ENCODE measurements at places on chromosomes 2 and 18.

DNA sequence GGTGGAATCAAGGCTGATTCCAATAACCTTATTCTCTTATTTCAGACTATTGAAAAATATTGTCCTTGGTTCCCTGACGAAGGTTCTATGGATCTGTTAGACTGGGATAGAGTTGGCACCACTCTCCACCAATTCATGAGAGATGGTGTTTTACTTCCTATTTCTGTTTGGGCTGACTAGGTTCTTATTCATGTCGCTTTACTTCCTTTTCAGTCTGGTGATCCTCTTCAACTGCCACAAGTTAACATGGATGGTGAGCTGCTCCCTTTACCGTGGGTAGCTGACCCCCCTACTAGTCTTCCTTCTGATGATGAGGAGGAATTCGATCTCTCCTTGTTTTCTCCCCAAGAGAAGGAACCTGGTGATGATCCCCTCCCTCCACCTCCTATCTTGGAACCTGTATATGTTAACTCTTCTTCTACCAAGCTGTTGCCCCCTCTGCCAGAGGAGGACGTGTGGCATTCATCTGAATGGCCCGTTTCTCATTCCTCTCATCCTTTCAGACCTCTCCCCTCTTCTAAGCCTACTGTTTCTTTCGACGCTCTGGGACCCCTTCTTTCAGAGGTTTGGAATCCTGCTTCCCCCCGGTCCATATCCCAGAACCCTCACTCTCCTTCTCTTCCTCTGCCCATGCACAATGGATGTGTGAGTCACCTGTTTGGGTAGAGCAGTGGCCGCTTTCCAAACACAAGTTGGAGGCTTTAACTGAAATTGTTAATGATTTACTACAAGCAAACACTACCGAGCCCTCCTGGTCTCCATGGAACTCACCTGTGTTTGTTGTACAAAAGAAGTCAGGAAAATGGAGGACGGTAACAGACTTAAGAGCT, 13.5 kb upstream of the CNOT11 start:
- no peak for DNase-seq

GRCh38 chr2:153474876-153475435, 3.6 kb downstream of the RPRM start:
- no peak for DNase-seq

- DNase-seq, result no peak
Observed at GRCh38 chr2:113274432-113274831, 4.3 kb downstream of the PAX8 start.

GRCh38 chr2:72118386-72118785, 29.3 kb downstream of the CYP26B1 start:
- no peak for DNase-seq

DNA sequence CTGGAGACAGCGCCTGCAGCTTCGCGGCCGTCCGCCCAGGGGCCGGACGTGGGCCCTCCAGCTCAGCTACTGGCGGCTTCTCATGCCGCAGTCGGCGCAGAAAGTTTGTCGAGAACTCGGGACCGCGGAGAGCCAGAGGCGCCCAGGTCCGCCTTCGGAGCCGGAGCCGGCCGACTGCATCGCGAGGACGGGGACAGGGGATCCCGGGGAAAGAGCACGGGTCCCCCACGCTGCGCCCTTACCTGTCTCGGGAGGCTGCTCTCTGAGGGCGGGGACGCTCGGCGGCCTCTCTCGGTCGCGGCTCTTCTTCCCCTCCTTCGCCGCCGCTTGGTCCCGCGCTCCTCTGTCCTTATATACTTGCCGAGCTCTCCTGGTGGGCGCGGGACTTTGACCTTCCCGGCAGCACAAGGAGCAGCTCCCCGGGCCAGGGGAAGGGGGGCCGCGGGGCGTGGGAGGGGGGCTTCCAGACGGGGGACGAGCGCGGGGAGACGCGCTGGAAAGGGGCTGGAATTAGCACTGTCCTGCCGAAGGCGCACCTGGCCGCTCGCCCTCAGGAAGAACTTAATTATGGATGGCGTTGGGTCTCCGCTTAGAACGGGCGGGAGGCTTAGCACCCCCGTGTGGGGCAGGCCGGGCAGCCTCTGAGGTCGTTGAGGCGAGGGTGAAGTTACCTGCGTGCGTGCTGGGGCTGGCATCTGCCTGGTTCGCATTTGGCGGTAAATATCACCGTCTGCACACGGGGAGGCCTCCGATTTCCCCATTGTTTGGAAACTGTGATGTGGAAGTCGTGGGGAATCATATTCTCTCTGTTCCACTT, at the start of gene POMC:
Gene POMC, minus strand, starts transcription at position 325 of the 817 bp plus-strand sequence. CDS start 3,808 bp downstream, outside the sequence.
- DNase-seq, result peak; percentile 65

GRCh38 chr2:36811071-36811470, 114.6 kb downstream of the VIT start:
- DNase-seq, result no peak

DNA sequence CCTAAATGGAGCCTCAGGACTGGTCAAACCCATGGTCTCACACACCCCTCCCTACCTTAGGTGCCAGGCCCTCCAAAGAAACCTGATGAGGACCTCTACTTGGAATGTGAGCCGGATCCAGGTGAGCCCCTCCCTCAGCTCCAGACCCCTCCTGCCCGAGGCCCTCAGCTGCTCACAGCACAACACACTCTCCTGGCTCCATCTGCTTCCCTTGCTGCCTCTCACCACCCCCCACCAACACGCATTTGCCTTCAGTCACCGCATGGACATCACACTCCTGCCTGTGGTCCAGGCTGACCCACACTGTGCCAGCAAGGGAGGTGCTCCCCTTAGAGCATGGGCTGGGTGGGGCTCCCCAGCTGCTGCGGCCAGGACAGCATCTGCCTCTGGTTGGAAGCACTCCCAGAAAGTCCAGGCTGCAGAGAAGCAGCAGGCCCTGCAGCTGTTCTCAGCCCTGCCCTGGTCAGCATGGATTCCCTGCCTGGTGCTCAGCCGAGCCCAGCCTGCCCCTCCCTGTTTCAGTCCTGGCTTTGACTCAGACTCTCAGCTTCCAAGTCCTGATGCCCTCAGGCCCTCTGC, 15.1 kb downstream of the SH2D6 start:
- DNase-seq, result no peak

DNA sequence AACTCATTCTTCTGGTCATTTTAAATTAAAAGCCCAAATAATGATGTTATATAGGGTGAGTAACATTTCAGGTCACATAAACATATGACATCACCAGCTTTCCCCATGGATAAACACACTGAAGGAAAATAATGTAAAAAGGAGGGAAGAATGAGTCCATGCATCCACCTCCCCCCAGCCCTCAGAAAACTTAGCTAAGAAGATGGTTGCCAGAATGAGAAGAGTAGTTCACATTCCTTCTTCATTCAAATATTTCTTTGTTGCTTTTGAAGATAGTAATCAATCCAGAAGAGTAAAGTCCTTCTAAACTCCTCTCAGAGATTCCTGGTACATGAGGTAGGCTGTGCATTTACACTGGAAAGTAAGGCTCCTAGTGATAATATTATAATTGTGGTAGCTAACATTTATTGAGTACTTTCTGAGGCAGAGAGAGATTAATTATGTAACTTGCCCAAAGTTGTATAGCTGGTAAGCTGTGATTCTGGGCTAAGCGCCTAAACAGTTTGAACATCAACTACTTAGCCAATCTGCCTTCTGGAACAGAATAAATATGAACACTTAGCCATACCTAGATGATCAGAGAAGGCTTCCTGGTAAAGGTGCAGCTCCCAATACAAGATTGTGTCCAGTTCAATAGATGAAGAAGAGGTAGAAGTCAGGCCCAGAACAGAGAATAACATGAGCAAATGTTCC, 256.7 kb upstream of the FN1 start:
- DNase-seq, result no peak

DNA sequence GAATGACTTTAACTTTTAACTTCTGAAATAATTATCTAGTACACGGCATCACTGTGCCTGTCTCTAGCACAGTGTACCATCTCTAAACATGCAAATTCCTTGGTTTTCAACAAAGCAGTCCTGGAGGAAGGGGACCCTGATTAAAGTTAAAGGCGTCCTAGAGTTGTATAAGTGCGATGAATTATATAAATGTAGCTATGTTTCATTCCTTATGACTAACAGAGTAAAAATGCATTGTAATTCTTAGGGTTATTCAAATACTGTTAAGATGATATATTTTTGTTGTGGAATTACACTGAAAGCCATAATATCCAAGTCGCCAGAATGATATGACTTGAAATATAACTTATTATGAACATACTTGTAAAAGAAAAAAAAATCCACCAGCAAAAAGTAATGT, 544.9 kb upstream of the LINC00305 start:
- DNase-seq, result no peak

DNA sequence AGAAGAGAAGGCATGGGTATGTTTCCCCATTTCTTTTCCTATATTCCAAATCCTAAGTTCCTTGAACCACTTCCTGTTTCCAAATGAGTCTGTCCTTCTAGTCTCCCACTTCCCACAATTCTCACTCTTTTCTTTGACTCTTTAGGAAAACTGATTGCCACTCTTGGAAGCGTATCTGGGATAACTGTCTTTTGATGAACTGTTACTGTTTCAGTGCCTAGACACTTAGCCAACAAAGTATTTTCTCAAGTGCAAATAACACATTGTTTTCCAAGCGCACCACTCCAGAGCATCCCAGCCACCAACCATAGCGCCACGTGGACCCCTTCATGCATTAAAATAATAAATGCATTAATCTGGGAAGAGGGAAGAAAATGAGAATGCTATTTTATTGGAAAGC, 342.8 kb downstream of the MTX2 start:
- no peak for DNase-seq

DNA sequence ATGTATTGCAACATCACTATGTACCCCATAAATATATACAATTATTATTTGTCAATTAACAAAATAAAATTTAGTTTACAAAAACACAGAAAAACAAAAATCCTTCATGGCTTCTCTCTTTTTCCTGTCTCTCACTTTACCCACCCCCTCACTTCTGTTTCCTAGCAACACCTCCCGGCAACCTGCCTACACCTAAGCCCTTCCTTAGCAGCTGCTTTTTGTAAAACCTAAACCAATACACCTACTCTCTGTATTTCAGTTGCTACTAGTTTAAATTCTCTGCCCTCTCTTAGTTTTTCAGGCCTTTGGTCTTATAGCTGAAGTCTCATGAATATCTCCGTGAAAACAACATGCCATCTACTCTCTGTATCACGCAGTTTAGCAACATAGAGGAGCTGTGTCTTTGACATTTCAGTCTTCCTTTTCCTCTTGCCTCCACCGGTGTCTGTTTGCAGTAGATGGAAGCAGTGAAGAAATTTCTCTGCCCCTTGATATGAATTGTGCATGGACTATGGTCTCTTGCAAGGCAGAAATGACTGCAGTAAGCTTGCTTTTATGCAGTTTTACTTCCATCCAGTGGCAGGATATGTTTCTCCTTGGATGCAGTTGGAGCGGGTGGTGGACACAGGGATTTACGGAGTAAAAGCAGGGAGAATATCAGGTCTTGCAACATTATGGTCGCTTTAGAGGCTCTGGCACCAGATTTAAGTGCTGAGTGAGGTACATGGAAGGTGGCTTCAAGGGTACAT, 42.0 kb upstream of the ZDBF2 start:
- DNase-seq, result no peak

DNA sequence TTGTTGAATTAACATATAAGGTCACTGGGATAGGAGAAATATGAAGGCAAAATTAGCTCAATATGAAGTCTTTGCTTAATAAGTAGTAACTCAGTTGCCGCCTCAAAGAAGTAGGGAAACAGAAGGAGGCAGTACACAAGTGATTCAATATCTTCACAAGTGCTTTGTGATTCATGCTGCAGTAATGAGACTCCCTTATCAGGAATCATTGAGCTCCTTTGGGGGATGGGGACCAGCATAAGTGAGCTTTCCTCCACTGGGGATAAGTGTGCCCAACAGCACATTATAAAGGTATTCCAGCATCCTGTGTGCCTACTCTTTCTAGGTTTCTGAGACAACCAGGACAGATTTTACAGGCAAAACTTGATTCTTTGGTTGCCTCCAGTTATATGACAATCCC, 323.4 kb upstream of the UBE2E3 start:
- no peak for DNase-seq

DNA sequence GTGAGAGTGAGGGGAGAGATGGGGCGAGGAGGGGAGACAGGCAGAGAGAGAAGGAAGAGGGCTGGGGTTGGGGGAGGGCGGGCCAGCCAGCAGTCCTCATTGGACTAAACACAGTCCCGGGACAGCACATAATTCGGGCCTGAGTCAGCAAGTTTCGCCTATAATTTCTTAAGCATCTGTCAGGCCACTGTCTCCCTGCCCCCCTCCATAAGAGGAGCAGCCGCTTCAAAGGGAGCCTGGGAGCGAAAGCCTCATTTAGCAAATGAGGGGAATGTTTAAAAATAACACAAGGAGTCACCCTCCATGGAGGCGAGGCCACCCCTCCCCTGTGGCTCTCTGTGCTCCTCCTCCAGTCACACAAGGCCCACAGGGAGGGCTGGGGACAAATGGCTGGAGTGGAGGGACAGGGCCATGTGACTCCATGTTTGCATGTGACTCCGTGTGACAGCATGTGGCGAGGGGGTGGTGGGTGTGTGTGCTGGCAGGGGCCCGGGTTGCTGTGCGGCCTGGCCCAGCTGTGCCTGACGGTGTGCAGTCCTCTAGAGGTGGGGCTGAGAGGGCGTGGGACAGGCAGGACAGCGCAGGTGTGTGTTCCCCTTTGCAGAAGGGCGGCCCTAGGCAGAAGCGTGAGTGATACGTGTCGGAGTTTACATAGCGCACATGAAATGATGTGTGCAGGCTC, 162.4 kb downstream of the CELF4 start:
- no peak for DNase-seq

GRCh38 chr2:202965810-202966460, 48.7 kb upstream of the NBEAL1 start:
- DNase-seq, result no peak

DNA sequence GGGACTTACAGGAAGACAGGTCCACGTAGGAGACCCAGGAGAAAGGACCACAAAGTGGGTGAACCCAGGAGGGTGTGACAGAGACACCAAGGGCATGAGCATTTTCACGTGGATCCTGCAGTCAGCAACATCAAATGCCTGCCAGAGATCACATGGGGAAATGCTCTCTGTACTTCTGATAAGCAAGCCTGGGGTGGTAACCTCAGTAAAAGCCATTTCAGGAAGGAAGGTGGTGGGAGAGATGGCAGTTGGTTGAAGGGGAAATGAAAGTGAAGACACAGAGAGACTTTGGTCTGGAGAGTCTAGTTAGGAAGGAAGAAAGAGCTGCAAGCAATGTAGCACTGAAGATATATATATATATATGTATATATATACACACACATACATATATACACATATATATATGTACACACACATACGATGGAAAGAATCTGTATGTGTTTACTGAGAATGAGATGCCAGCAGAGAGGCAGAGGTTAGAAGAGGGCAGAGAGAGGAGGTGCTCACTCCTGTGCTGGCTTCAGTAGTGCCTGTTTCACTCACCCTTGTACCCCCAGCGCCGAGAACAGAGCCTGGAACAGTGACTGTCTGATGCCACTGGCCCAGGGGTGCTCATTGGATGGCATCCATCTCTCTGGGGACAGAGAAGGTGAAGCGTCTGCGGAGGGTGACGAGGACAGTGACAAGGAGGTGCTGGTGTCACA, 314.9 kb downstream of the AFF3 start:
- DNase-seq, result no peak

GRCh38 chr2:60383401-60384143, 169.9 kb downstream of the BCL11A start:
- no peak for DNase-seq

Measured in activated T-cell treated with anti-CD3 and anti-CD28 coated beads, Interleukin-2, amount 50 U/mL, for 24 hours (primary cell).